ENCODE measurements at places on chromosomes 5 and 9. TPM values are rescaled to one million over a fixed set of nuclear protein-coding genes. Genes with fewer than 3 reads are reported as not detected.

GRCh38 chr9:111527347-111527746 lies 2.4 kb downstream of the ZNF483 start:
- DNase-seq, result no peak

DNA sequence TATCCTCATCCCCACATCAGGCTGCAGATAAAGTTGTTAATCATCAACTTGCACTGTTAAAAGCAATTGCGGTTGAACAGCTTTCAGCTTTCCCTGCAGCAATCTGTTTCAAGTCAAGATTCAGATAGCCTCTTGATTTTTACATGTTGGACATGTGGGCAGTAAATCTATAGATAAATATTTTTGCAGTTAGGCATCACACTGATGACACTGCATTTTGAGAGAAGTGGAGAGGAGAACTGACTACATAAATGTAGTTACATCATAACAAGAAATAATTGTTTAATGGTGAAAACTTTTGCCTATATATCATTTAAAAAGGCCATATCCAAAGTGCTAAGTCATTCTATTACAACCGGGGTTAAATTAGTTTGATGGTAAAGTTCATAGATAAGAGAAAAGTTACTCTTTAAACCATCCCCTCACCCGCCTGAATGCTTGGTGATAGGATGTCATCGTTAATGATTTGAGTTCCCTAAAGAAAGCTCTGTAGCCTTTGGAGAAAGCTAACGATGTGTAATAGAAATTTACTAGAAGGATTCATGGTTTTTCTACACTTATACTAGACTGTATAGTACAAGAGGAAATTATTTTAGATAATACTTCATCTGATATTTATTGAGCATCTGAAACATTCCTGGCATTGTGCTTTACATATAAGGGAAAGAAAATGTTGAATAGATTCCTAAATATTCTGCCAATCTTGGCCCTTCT lies 30.8 kb upstream of the ALDH1A1 start:
- DNase-seq, result no peak

- no peak for DNase-seq
Measured at GRCh38 chr9:118059484-118060278, 355.5 kb downstream of the TLR4 start.

- no peak for DNase-seq
Measured at GRCh38 chr5:170509348-170509660, 5.5 kb downstream of the KCNIP1 start.

- no peak for DNase-seq
Measured at GRCh38 chr9:79013715-79014610, 557.8 kb upstream of the TLE4 start.

DNA sequence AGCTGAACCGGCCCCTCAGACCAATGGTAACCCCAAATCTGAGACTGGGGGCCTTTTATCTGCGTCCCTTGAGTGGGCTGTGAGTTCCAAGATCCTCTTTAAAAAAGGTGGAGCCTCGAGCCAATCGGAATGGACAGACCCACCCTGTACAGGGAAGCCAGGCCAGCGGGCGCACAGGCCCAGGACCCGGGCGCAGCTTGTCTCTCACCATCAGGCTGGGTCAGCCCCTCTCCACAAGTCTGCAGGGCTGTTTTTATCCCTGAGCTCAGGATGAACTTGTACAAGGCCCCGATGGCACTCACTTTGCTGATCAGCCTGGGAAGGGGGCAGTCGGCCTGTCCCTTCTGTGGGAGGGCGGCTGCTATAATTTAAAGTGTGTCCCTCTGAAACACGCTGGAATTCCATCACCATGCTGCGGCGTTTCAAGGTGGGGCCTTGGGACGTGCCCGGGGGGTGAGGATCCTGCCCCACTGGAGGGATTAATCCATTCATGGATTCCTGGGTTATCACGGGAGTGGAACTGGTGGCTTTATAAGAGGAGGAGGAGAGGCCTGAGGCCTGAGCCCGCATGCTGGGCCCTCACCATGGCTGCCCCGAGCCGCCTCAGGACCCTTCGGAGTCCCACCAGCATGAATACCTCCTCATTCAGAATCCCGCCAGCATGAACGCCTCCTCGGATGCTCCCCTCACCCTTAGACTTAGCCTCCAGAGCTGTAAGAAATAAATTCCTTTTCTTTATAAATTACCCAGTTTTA lies 14.1 kb downstream of the EXD3 start:
- DNase-seq, result no peak

DNA sequence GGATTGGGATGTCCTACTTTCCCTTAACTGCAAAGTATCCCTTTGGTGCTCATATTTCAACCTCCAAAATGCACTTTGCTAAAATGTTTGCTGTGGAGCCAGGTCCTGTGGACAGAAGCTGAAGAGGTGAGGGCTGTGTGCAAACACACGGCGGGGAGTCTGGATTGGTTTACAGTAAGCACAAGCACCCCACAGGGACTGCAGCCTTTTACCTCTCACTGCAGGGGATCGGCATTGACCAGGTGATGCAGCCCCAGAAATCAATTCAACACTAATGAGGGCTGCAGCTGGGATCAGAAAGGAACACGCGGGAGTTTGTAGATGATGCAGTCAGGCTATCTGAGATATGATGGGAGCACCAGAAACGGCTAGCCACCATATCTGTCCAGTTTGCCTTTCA lies 450.9 kb downstream of the CCDC171 start:
- no peak for DNase-seq

DNA sequence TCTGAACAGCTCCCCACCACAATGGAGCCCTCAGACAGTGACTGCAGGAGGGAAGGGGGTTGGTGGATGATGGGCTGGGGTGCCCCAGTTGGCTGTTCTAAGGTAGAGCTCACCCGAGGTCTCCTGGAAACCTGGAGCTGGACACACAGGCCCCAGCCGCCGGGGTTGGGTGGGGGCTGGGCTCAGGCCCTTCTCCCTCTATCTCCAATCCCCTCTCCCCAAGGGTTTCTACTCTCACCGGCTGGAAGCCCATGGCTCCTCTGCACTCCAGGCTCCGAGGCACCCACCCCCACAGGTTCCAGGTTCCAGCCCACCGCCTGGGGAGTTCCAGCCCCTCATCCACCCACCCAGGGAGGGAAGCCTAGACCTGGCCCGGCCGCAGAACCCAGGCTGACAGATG lies 766 bp downstream of the NR5A1 start:
- no peak for DNase-seq

DNA sequence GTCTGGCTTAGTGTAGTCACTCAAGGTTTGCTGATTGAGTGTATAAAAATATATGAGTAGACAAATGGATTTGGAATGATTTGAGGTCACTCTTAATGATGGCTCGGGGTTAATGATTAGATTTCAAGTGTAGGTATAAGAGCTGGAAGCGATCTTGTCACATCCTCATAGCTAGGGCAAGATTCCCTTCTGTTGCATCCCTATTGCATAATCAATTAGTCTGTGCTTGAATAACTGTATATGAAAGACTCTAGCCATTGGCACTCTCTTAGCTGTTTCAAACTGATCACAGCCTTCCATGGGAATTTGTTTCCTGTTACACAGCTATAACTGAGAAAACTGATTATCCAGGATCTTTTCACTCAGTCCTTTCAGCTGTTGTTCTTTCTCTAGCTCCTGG lies 811.6 kb downstream of the TLE4 start:
- DNase-seq, result no peak

DNA sequence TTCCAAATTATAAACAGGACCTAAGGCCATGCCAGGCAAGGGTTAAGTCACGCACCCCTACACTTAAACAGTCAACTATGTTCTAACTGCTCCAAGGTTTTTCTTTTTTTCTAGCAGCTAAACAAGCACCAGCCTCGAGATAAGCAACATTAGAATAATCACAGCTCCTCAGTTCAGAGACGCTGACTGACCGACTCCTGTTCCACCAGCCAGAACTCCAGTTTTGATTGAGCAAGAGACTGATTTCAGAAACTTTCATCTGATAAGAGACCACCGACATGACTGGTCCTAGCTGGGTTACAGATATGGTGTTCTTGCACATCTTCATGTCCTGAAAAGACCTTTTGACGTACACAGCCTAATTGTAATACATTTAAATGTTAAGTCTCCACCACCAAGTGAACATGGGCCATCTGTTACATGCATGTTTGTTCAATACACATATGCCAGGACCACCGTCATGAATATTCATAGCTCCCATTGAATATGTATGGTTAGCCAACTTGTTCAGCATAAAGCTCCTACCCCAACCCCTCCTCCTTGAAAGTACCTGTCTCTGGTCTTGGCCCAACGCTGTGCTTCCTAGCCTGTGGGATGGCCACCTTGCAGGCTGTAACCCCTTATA lies 23.7 kb upstream of the OTULINL start:
- DNase-seq, result no peak

- DNase-seq, result no peak
Measured at GRCh38 chr9:124673063-124673462, 98.0 kb downstream of the NR6A1 start.

DNA sequence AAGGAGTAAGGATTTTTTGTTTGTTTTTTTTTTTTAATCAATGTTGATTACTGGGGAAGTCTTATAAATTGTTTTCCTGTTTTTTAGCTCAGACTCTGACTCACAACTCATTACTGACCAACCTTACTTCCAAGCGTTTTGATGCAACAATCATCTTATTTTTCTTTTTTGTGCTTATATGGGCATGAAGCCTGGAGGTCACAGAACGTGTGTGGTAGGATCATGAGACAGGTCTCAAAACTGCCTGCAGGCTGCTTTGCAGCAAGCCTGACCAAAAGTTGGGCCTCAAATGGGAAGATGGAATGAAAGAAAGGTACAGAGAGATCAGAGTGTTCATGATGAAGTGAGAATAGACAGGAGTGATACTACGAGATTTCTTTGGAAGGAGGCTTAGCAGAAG lies 38.5 kb downstream of the SNCAIP start:
- no peak for DNase-seq

DNA sequence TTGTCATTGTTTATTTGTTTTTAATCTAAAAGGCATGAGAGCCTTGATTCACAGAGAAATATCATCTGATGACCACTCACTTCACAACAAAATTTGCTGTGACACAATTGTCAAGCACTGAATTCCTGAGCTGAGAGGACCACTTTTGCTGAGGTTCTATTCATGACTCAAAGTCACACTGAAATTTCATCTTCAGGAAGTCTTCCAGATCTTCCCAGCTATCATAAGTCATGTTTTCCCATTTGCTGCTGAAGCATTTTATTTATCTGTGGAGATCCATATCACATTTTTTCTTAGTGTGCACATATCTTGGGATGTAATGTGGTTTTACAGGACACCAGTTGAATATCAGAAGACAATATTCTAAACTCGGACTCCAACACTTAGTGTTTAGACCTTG lies 255.1 kb upstream of the TRIM32 start:
- DNase-seq, result no peak

- no peak for DNase-seq
Measured at GRCh38 chr5:44847206-44847852, 38.6 kb downstream of the MRPS30 start.

- no peak for DNase-seq
Measured at GRCh38 chr5:96885518-96886338, 9.4 kb downstream of the ERAP2 start.

DNA sequence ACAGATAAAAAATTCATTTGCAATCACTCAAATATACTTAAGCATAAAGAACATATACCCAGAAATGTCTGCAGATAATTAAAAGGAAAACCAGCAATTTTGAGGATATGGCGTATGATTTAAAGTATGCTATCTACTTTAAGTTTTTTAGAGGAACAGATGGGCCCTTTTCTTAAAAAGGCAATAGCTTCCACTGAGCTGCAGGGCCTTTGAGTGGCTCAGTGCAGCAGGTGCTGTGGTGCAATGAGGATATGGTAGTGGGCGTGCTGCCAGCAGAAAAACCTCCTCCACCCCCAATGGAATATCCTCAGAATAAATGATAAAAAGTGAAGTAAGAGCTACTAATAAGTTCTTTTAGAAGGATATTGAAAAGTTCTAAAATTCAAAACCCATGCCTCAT lies 814.5 kb downstream of the MTRR start:
- no peak for DNase-seq

DNA sequence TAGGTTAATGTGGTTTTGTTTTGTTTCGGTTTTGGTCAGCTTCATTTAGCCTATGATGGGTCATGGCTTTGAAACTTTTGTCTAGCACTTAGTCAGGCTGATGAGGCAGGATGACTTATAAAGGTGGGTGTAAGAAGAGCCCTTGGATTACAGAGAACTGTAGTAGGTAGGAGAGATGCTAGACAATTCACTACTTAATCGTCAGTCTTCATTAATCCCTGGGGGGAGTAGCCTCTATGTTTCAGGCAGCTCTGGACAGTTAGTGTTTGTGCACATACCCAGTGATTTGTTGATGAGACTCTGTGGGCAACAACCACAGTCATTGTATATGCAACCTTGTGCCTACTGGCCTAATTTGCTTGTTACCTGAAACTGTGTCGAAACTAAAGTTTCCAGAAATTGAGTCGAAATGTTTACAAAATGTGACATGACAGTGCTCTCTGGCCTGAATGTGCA lies 113.3 kb downstream of the MTREX start:
- no peak for DNase-seq

- no peak for DNase-seq
Measured at GRCh38 chr9:14530841-14531240, 162.4 kb downstream of the ZDHHC21 start.

DNA sequence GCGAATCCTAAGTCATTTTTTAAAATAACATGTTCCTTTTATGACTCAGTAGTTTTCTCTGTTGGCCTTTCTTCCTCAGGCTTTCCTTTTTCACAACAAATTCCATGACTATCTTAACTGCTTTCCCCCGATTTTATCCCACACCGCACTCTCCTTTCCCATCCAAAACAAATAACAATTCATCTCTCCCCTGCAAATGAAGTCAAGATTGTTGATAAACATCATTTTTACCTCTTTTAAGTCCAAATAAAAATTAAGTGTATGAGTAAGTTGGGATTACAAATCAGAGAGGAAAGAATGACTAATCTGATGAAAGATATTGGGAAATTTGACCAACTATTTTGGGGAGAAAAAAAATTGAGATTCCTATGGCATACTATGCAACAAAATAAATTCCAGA lies 47.3 kb downstream of the SEC61B start:
- DNase-seq, result no peak

- DNase-seq, result no peak
Measured at GRCh38 chr9:16626577-16627130, 243.8 kb downstream of the BNC2 start.

DNA sequence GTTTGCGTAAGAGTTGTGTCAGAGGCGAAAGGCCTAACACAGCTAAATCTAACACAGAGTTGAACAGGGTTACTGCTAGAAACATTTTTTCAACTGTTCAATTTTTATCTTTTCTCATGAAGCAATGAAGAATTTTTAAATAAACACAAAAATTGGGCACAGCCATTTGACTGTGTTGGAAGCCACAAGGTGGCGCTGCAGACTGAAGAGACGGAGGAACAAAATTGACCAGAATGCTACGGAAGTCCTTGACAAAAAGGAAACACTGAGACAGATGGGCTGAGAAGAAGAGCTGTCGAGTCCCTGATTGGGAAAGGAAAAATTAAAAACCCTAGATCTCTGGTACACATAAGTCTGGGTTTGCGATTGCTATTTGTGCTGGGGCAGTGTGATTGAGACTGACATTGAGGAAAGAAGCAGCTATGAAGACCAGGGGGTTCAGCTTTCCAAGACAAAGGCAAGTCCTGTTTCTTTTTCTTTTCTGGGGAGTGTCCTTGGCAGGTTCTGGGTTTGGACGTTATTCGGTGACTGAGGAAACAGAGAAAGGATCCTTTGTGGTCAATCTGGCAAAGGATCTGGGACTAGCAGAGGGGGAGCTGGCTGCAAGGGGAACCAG lies at the start of gene PCDHB9:
Gene PCDHB9 (plus strand): TSS at position 265 of the 616 bp plus-strand sequence. CDS start 158 bp downstream, at position 423.
- DNase-seq, result no peak

Gene TLE1
- total RNA-seq, result 90.7 TPM

Gene FGFR4
- 8.0 TPM for total RNA-seq

Gene CREBRF
- 20.3 TPM for total RNA-seq

Gene KLHL3
- 12.7 TPM for total RNA-seq

Gene TGFBI
- total RNA-seq, result 345 TPM

Gene GPR151
- total RNA-seq, result not detected

Gene POU5F2
- total RNA-seq, result 1.9 TPM

Gene SIMC1
- total RNA-seq, result 39.8 TPM

Gene SUSD3
- 3.1 TPM for total RNA-seq
